ENCODE measurements at places on chromosomes 1 and 21.

GRCh38 chr1:214165850-214166374 lies 115.0 kb upstream of the SMYD2 start:
- no peak for DNase-seq

DNA sequence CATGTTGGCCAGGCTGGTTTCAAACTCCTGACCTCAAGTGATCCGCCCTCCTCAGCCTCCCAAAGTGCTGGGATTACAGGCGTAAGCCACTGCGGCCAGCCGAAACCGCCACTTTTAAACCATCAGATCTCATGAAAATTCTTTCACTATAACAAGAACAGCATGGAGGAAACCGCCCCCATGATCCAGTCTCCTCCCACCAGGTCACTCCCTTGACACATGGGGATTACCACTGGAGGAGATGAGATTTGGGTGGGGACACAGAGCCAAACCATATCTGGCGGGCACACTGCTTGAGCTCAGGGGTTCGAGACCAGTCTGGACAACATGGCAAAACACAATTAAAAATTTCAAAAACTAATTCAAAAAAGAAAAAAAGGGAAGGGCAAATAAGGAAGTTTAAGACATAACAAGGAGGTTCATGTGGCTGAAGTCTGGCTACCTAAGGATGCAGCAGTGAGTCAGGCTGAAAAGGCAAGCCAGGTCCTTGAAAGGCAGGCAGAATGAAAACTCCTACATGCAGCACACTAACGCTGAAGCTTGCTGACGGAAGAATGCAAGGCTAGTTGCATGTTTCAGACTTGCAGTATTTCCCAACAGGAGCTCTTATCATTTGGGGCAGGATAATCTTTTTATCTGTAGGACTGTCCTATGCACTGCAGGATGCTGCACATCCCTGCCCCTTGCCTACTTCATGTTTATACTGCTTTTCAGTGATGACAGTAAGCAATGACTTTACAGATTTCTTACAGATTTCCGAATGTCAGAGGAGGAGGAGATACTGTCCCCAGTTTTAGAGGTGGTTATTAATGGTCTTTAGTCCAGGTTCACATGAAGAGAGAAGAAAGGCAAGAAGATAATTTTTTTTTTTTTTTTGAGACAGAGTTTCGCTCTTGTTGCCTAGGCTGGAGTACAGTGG lies 49.3 kb downstream of the FBXO42 start:
- DNase-seq = no peak

DNA sequence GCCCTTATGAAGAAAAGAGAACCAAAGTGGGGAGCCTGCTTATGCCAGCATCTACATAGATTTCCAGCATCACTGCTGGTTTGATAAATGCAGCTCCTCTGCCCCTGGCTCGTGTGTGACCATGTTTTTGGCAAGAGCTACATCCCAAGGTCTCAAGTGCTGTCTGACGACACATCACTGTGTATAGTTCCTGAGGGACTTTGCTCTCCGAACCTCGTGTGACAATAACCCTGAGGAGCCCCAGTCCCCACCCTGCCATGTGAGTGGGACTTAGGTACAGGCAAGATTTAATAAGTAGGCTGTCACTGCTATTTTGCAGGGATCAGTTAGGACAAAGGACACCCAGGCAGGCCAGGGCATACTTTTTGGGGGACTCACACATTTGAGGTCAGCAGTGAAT lies 28.8 kb upstream of the RERE start:
- no peak for DNase-seq

- DNase-seq = no peak
Measured at GRCh38 chr1:26015358-26015757, 6.2 kb upstream of the EXTL1 start.

GRCh38 chr1:19754482-19754881 lies 45.2 kb downstream of the TMCO4 start:
- no peak for DNase-seq

- DNase-seq = no peak
Measured at GRCh38 chr1:154536570-154536969, 21.9 kb downstream of the UBE2Q1 start.

- no peak for DNase-seq
Measured at GRCh38 chr21:40471103-40471502, 375.9 kb downstream of the DSCAM start.

GRCh38 chr1:56788102-56788501 lies 31.1 kb downstream of the FYB2 start:
- no peak for DNase-seq

- no peak for DNase-seq
Measured at GRCh38 chr1:22121421-22121911, 21.4 kb downstream of the WNT4 start.

DNA sequence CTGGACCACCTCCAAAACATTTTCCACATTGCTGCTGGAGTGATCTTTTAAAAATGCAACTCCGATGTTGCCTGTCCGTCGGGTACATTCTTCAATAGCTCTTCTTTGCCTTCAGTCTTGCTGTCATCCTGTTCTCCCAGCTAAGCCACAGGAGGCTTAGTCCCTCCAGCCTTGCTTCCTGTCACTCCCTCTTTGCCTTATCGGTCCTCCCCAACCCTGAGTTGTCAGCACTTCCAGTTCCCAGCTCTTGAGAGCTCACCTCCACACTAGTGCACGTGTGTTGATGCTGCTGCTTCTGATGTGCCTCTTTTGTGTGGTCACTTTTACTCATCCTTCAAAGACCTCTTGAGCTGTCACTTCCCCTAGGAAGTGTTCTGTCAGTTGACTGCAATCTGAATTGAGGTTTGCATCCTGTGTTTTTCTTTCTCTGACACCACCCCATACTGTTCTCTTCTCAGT lies 15.3 kb downstream of the UCK2 start:
- no peak for DNase-seq

GRCh38 chr1:15835205-15835740 lies 12.2 kb upstream of the SPEN start:
- DNase-seq = no peak

- DNase-seq = no peak
Measured at GRCh38 chr1:212007886-212008285, 27.5 kb downstream of the INTS7 start.

- no peak for DNase-seq
Measured at GRCh38 chr1:39086386-39086785, 60.2 kb downstream of the NDUFS5 start.

- peak; percentile 77 for DNase-seq
Measured at GRCh38 chr1:47175227-47175934, 14.5 kb downstream of the PDZK1IP1 start.

- no peak for DNase-seq
Measured at GRCh38 chr1:42838482-42839190, 7.8 kb upstream of the ZNF691 start.

DNA sequence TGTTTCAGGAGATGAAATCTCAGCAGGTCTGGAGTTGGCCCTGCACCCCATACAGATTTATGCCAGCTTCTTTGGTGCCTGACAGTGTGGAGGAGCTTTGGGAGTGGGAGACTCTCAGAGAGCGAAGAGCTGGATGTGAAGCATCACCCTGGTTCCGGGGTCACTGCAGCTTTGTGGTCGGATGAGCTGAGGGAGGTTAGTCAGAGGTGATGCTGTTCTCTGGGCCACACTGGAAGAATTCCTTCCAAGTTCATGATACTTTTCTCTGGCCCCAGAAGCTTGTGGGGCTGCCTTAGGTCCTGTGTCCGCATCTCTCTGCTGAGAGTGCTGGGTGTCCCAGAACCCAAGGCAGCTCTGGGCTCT lies 467.8 kb downstream of the CAMTA1 start:
- DNase-seq = no peak

DNA sequence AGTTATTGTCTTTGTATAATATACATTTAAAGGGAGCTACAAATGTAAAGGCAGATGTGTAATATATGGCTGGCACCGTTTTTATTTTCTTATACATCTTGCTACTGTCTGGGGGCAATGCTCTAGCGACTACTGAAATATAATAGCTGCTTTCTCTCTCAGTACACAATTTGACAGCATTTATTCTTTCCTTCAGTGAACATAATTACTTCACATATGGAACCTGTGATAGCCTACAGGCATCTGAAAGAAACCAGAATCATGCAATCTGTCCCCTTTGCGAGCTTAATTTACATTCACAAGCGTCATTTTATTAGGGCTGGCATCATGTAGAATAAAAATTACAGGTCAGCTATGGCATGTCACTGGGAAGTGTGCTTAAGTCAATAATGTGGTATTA lies 557.5 kb upstream of the PTBP2 start:
- DNase-seq = no peak

- DNase-seq = no peak
Measured at GRCh38 chr1:12376236-12377045, 146.6 kb downstream of the VPS13D start.

GRCh38 chr1:240385985-240386978 lies 225.7 kb downstream of the GREM2 start:
- DNase-seq = peak; percentile 62

DNA sequence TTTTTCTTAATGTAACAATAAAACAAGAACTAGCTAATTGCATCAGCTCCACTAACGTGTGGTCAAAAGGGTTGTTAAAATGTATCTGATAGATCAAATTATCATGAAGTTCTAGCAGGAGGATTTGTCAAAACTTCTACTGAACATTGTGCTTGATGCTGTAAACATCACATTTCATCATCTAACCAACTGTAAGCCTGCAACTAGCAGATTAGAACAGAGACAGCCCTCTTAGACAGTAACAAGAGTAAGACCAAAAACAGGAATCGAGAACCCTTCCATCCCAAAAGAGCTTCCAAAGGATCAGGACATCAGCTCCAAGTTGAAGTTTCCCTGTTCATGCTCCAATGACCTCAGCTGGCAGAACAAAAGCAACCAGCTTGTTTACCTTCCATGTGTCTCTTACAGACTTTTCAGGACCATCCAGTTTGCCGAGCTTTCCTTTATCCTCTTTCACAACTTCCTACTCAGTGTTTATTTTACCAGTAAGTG lies 44.6 kb downstream of the NIBAN1 start:
- DNase-seq = no peak

- DNase-seq = no peak
Measured at GRCh38 chr1:111552587-111552986, 49.2 kb upstream of the ADORA3 start.

DNA sequence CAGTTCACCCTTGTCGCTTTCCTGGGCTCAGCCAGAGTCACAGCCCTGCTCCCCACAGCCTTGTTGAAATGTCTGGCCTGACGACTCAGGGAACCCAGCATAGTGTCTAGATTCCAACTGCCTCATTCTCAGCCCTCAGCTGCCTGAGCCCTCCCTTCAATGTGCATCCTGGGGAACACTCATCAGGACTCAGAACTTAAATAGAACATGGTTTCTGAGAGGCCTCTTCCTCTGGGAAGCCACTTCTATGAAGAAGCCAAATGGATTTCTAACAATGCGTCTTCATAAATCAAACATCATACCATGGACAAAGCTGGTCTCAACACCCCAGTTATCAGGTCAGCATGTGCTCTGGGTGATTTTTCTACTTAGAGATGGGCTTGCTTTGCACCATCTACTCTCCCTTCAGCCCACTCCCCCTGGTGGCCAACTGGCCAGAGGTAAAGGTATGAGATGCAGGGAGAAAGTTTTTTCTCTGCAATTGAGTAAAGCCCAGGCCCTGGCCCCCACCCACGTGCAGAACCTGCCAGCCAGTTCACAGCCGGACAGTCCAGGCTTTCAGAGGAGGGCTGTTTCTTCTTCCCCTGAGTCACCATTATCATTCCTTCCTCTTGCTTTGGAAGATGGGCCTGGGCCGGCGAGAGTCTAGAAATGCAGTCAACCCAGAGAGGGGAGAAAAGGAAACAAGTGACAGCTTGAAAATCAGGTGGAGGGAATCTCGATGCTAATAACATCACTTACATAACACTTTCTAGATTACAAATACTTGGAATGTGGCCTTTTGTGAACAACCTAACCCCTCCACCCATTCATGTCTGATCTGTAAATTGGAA lies 32.1 kb downstream of the CD244 start:
- DNase-seq = peak; percentile 47

DNA sequence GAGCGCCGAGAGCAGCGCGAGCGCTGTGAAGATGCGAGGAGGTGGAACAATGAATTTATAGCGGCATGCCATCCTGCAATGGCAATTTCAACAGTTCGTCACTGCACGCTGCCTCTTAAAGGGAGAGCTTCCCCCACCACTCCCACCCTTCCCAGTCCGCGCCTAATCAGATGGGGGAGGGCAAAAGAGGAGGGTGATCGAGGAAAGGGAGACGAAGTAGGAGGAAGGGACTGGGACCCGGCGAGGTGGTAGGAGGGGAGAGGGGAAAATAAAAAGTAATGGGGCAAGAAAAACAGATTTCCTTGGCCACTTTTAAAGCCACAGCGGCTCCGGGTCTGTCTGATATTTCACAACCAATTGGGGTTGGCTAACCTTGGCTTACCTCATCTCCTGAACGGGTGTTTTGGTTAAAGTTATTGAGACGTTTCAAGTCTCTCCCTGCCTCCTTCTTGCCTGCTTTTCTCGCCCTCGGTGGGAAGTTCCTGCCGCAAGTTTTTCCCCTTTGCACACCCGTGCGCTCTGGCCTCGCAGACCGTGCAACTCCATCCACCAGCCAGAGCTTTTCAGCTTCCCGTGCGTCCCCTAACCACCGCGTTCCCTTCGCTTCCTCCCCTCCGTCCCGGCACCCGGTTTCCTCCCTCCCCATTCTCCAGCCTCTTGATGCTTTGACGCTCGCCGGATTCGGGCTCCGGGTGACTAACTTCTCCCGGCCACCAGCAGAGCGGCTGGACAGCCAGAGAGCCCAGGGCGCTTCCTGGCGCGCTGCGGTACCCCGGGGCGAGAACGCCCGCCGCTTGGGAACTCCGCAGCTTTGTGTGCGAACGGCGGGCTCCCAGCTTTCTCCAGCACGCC lies at the start of gene ADAMTS5:
Gene ADAMTS5, minus strand, starts transcription at position 27 of the 852 bp plus-strand sequence. CDS start 697 bp downstream, outside the sequence.
- DNase-seq = no peak

DNA sequence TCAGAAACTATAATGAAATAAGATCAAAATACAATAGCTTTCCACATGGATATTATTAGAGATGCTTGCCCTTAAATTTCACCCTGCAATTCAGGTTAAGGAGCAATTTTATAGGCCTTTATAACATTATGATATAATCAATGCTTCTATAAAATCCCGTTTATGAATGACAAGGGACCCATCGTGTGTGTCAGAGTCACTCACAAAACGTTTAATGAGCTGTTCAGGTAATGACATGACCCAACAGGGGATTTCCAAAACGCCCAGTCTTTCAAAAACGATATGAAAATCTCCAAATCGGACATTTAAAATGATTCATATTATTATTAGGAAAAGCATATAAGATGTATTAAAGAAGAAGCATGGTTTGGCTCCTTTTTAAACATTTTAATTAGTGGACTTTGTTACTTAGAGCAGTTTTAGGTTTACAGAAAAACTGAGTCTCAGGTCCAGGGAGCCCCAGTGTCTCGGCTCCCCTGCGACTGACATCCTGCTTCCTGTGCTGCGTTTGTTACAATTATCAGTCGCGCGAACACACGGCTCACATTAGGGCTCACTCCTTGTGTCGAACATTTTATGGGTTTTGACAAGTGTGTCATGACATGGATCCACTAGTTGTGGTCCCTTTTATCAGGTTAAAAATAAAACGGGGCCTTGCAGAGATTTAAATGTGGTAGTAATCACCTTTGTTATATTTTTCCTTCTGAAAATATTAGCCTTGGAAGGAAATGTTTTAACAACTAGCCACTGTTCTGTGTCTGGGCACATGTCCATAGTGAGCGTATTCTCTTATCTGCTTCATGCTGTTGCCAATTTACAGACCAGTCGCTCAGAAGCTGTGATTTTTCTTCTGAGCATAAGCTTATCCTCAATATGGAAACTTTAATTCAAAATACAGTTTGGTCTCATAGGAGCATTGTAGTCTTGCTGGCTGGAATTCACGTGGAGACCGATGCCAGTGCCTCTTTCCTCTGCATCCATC lies 52.0 kb upstream of the POFUT2 start:
- DNase-seq = no peak

Data from A549 (cell line).